ENCODE measurements at places on chromosomes 4 and X.

GRCh38 chr4:105014635-105015034, 132.0 kb upstream of the TET2 start:
- no peak for DNase-seq

DNA sequence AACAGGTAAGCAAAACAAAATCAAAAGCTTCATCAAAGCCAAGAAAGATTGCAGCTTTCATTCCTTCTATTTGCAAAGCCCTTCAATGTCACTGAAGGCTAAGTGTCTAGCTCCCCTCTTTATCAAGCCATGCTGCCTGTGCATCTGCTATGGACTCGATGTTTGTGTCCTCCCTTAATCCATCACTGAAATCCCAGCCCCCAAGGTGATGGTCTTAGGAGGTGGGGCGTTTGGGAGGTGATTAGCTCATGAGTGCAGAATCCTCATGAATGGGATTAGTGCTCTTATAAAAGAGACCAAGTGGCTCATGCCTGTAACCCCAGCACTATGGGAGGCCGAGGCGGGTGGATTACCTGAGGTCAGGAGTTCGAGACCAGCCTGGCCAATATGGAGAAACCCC, 6.9 kb upstream of the TRIM2 start:
- DNase-seq = no peak

- no peak for DNase-seq
Measured at GRCh38 chr4:41358647-41359421, 102.1 kb downstream of the UCHL1 start.

DNA sequence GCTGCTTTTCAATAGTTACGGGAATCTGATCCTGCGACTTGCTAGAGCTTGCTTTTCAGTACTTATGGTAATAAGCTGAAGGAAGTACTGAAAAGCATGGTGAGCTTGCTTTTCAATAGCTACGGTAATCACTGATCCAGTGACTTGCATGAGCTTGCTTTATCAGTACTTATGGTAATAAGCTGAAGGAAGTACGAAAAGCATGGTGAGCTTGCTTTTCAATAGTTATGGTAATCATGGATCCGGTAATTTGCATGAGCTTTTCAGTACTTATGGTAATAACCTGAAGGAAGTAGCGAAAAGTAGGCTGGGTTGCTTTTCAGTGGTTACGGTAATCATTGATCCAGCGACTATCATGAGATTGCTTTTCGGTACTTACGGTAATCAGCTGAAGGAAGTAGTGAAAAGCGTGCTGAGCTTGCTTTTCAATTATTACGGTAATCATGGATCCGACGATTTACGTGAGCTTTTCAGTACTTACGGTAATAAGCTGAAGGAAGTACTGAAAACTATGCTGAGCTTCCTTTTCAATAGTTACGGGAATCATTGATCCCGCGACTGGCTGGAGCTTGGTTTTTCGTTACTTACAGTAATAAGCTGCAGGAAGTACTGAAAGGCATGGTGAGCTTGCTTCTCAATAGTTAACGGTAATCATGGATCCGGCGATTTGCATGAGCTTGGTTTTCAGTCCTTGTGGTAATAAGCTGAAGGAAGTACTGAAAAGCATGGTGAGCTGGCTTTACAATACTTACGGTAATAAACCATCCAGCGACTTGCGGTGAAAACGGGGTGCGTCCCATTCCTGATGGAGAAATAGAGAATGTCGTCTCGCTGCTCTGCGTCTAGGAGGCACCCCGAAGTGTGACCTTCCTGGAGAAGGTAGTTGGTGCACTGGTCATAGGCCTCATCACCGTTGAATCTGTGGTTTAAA, 6.5 kb downstream of the CRLF2 start:
- peak; percentile 94 for DNase-seq

DNA sequence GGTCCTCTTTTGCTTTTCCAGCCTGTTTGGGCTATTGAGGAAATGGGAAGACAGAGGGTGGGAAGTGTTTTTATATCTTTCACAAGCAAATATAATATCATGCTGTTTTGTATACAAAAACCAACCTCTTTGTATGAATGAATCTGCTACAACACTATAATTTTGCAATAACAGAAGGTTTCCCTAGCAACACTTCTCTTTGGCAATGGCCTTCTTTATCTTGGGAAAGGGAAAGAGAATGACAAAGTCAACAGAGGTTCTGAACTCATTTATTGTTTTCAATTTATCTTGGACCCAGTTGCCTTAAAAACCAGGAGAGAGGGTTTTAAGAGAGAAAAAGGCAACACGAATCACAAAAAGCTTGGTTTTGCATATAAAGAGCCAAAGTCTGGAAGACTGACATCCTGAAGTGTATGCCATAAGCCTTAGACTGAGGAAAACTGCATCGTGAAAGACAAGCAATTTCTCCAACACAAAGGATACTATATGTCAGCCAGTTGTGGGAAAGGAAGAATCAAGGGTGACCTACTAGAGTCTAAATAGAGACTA, 121.8 kb upstream of the FAM241A start:
- DNase-seq = no peak

DNA sequence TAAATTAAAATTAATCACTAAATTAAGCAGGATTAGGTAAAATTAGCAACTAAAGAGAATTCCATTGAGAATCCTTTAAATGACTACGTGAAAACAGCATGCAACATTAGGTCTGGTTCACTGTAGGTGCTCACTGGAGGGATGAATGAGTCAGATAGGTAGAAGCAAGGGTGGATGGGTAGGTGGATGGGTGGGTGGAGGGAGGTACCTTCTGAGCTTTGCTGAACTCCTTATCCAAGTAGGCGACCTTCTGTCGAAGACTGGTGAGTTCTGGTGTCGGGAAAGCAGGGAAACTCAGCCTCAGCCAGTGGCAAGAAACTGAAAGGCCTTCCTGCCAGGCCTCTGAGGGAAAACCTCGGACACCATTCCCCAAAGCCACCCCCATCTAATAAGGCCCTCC, 3.0 kb downstream of the GRIPAP1 start:
- no peak for DNase-seq

- peak; percentile 33 for DNase-seq
Measured at GRCh38 chr4:48017108-48017571, 568 bp downstream of the NIPAL1 start.

DNA sequence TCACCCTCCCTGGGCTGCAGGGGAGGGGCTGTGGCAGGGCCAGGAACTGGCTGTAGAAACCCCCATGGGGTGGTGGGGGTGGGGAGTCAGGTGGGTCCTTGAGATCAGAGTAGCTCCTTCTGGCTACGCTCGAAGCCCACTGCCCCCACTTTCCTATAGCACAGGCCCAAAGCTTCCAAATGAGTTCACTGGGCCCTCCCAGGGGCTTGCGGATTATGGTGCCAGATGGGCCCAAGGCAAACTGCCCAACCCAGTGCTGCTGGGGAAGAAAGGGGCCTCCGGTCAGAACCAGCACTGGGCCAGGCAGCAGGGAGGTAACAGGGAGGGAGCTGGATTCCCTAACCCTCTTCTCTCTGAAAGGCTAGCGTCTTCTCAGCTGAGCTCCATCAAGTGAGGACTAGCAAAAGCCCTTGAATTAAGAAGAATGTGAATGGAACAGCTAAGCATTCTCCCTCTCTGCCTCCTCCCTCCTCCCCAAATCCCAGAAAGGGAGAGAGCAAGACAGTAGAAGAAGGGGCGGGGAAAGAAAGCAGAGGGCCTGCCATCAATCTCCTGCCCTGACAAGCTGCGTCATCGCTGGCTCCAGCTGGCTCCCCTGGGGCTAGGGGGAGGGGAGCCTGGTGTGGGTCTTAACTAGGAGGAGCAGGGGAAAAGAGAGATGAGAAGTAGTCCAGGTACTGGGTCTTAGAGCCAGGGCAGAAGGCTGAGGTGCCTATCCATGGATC, 34.7 kb downstream of the FRMPD3 start:
- DNase-seq = peak; percentile 0

DNA sequence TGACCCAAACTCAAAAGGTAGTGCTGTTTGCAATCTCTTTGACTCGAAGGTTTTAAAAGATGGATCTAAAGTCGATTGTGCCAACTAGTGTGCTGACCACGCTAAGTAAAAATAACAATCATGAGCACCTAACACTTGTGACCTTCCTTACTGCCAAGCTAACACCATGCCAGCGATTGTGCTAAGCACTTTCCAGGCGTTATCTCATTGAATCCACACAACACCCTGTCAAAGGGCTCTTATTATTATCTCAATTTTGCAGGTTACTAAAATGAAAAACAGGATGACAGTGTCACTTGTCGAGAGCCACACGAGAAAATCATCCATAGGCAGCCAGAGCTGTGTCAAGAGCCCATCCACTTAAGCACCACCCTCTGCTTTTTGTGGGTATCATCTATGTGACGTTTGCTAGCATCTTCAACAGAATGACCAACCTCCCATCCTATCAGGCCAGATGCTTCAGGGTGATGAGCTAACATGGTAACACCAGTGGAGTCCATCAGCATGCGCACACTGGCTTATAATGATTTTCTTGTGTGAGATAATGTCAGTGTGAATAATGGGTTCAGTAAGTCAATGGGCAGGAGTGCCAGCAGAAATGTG, 893 bp upstream of the GAB3 start:
- DNase-seq = no peak

DNA sequence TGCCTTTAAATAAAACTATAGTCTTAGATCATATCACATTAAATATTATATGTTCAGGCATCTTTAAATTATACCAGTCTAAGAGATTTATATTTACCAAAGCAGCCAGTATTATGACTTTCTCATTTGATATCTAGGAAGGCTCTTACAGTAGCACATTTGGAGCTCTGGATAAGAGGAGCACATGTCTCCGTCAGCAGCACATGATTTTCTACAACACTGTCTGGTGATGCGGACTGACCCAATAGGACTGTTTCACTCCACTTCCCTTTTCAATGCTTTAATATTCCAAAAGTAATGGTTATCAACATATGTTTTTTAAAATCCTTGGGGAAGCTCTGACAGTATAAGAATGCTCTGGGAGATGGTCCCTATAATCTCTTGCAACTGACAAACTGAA, 61.5 kb downstream of the HAUS3 start:
- no peak for DNase-seq

GRCh38 chrX:115650449-115650848, 89.5 kb downstream of the PLS3 start:
- no peak for DNase-seq

GRCh38 chr4:98318521-98318920, 57.3 kb downstream of the RAP1GDS1 start:
- no peak for DNase-seq

- DNase-seq = no peak
Measured at GRCh38 chr4:58502839-58503238, 1392.7 kb upstream of the IGFBP7 start.

DNA sequence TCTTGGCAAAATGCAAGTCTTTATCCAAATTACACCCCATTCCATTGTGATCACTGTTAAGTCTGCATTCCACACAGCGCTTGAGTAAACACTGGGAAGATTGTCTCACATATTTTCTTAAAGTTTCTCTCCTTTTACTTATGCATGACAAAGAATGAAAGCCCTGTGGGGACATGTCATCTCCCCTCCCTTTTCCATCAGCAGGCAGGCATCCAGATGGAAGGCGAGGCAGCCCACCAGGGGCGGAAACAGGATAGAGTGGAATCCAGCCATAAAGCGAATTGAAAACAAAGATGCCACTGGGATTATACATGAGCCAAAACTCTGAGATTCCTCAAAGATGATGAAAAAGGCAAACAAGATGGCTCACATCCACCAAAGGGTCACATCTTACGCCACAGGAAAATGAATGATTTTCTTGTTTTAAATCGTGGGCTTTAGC, 78.2 kb downstream of the AFAP1 start:
- peak; percentile 79 for DNase-seq

- DNase-seq = no peak
Measured at GRCh38 chrX:54030329-54030728, 13.9 kb downstream of the PHF8 start.

DNA sequence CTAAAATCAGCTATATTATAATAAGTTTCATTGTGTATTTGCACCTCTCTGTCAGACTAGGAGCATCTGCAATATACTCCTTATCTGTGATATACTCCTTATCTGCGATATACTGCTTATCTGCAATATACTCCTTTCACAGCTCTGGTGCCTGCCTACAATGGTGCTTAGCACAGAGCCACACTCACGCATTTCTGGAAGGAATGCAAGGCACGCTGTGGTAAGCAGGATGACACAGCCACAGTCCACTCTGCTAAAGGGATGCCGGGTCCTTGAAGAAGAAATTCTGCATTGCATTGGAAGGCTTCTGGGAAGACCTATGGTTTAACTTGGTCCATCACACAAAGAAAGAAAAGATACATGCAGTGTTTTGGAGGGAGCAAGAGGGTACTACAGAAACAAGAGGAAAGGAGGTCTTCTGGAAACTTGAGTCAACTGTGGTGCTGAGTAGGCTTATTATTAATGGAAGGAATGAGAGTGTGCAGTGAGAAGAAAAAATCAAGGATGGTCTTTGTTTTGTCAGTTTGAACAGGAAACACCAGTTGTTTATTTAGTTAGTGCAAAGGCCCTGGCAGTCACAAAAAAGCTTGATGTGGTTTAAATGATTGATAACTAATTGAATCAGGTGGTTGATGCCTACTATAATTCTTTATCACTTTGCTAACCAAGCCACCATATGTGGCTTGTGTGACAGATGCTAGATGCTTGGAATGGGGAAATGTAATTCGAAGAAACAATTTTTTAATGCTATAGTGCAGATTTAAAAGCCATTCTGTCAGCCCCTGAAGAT, 342.3 kb downstream of the GRXCR1 start:
- DNase-seq = peak; percentile 4

DNA sequence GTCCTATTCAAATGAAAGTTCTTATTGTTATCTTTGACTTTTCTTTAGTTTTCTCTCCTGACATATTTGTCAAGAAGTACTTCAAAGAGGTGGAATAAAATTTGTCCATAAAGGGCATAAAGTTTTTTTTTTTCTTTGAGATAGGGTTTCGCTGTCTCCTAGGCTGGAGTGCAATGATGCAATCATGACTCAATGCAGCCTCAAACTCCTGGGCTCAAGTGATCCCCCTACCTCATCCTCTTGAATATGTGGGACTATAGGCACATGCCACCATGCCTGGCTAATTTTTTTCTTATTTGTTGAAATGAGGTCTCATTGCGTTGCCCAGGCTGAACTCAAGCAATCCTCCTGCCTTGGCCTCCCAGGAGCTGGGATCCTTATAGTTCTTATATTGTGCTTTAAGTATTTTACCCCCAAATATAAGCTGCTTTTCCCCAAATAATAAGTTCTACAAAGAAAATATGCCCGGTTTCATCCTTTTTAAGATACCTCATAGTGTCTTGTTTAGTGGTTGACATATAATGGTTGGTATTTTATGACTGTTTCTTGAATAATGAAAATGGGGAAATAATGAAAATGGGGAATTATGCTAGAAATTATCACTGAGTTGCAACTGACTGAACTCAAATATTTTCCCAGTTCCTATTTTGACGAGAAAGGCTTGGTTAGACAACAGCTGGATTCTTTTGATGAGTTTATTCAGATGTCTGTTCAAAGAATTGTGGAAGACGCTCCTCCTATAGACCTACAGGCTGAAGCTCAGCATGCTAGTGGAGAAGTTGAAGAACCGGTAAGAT, 11.6 kb downstream of the POLR2B start:
- DNase-seq = no peak

GRCh38 chr4:23932901-23933308, 43.1 kb upstream of the PPARGC1A start:
- DNase-seq = no peak

GRCh38 chrX:149831473-149831872, 49.5 kb upstream of the MAGEA8 start:
- DNase-seq = no peak

GRCh38 chrX:13223868-13224567, 95.8 kb downstream of the ATXN3L start:
- DNase-seq = peak; percentile 98

- DNase-seq = no peak
Measured at GRCh38 chr4:176817204-176817603, 24.5 kb upstream of the VEGFC start.
